ENCODE measurements at places on chromosomes 11 and 22.
A peak's percentile ranks its signal among the peaks of the same experiment; 100 is the strongest.

GRCh38 chr11:85989746-85990145 lies 79.1 kb downstream of the PICALM start:
- DNase-seq = peak; percentile 55

- no peak for DNase-seq
These were observed 1078.0 kb downstream of the NTM start for GRCh38 chr11:132448334-132448995.

DNA sequence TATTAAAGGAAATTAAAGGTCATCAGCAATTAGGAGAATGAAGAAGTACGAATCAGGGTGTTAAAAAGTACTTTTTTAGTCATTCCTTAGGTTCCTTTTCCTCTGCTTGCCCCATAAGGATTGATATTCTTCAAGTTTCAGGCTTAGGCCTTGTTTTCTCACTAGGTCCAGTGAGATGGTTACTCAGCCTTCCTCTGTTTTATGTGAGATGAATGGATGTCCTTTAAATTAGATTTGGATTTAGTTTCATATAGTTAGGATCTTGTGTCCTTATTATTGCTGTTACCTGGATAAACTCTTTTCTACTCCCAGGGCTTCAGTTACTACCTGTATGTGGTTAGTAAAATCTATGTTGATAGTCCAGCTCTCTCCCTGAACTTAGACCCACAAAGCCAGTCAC lies 29.2 kb downstream of the FAR1 start:
- no peak for DNase-seq

GRCh38 chr11:16843294-16843693 lies 104.8 kb downstream of the C11orf58 start:
- no peak for DNase-seq

- peak; percentile 71 for DNase-seq
These were observed 57.8 kb downstream of the PPFIBP2 start for GRCh38 chr11:7571640-7572000.

- no peak for DNase-seq
These were observed 263.7 kb downstream of the NTM start for GRCh38 chr11:131633921-131634715.

All from suppressor macrophage treated with lipopolysaccharide for 1 hour (primary cell).